CD8-positive, alpha-beta memory T cell (primary cell): ENCODE measurements at places on chromosomes 7 and 10.
A peak's percentile ranks its signal among the peaks of the same experiment; 100 is the strongest.

- DNase-seq, result no peak
These were observed 78.0 kb upstream of the TNS3 start for GRCh38 chr7:47659664-47660462.

- no peak for DNase-seq
These were observed 35.2 kb upstream of the GDF10 start for GRCh38 chr10:47264797-47265281.

- DNase-seq, result no peak
These were observed 822 bp downstream of the SHOC2 start for GRCh38 chr10:110919971-110920881.

GRCh38 chr7:140898786-140899536 is 25.8 kb downstream of the BRAF start:
- no peak for DNase-seq

- no peak for DNase-seq
These were observed 247.0 kb downstream of the STK31 start for GRCh38 chr7:23956772-23957576.

- DNase-seq, result no peak
These were observed 37.0 kb downstream of the TBC1D12 start for GRCh38 chr10:94439275-94439861.

GRCh38 chr10:53918755-53919154 is 882.3 kb downstream of the PCDH15 start:
- DNase-seq, result no peak

DNA sequence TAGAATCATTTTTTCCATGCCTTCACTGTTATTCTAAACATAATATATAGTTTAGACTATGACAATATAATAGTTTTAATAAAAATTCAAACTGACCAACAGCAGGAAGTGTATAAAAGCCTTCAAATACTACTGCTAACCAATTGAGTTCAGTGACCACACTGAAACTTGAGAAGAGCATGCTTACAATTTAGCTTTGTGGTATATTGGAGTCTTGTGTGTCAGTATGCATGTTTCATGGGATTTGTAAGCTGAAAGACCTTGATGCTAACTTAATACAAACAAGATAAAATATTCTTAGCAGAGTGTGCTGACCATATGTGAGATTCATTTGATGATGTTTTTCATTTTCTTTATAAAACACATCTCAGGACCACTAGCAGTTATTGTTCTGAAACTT is 395.5 kb downstream of the SUGCT start:
- no peak for DNase-seq

GRCh38 chr7:98376711-98377110 is 24.2 kb downstream of the BAIAP2L1 start:
- no peak for DNase-seq

GRCh38 chr7:99920149-99920548 is 819 bp upstream of the TRIM4 start:
- DNase-seq, result no peak

DNA sequence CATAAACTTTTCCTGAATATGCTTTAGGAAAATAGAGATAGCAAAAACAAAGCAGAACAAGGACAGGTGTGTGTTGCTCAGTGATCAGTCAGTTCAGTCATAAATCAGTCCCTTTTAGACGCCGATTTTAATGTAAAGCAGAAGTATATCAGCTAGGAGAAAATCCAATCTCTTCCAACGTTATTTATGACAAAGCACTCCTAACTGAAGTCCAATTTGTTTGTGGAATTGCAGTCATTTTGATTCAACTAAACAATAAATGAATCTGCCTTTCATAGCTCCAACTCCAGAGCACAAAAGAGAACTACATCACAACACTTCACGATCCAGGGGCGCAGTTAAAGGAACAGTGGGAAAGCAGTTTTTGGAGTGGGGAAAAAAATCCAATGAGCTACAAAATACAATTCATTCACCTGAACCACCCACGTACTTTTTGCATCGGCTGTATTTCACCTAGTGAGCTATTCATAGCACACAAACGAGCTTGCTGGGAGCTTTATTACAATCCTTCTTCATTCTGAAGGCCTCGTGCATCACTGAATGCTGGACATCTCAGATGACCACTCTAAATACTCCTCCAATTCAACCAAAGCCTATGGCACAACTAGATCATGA is 151.3 kb downstream of the LRRN3 start:
- DNase-seq, result no peak

GRCh38 chr7:41930538-41931262 is 227.8 kb upstream of the INHBA start:
- no peak for DNase-seq

DNA sequence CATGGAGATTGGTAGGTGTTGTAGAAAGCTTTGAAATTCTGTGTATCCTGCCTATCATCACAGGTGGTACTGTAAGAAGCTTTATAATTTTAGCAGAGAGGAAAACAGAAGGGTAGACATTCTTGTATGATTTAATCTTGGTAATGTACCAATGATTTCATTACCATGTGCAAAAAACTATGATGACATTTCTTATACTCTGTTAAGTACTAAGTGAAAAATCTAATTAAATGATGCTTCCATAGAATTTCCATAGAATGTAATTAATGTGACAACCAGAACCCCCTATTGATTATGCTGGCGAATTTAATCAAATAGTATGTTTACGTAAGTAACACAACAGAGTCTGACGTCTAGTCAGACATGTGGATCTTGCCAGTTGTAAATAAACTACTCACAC is 16.0 kb upstream of the RHOBTB1 start:
- DNase-seq, result no peak

DNA sequence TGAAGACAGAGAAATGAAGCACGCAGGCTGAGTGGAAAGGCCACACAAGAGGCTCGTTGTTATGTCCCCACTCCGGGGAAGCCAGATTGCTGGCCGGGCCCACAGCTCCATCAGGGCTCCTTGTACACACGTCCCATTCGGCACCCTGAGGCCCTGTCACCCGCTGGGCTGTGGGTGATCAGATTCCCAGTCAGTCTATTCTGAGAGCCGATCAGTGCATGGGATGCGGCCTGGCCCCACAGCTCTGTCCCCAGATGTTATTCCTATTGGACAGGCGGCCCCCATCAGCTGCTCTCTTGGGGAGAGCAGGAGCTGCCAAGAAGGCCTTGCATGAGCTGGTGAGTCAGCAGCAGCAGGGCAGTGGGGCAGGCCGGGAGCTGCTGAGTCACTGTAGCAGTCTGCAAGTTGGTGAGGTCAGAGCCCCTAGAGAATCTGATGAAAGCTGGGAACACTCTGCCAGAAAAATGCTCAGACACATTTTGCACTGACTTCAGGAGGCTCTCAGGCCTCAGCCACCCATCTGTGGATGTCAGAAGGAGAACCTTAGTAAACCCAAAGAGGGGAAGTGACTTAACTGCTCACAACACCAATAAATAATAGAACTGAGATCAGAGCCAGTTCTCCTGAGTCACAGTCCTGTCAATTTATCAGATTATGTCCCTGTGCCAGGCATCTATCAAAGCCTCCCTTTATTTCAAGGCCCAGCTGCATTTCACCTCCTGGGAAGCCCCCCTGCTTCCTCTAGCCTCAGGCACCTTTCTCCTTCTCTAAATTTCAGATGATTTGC is 9.4 kb upstream of the PSAP start:
- no peak for DNase-seq

- DNase-seq, result no peak
These were observed 38.3 kb downstream of the JAKMIP3 start for GRCh38 chr10:132104062-132104461.

GRCh38 chr10:110522365-110522988 is 24.8 kb downstream of the DUSP5 start:
- DNase-seq, result no peak

DNA sequence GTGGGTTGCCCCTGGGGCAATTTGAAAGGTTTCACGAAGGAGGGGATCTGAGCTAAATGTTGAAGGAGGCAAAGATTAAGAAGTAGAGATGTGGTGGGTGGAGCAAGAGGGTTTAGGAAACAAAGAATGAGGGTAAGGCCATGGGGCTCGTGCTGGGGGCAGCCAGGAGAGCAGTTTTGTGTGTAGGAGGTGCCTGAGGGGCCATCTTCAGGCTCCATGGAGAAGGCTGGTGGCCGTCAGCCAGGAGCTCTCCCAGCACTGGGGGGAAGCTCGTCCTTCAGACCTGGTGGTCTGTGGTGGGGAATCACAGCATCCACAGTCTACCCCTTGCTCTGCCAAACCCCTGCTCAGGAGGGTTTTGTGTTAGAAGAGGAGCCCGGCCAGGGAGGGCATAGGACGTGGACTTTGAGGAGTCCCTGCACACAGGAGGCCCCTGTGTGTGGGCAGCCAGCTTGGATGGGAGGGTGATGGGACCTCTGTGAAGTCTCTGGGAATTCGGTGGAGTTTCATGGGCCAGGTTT is 11.8 kb upstream of the CXCL12 start:
- no peak for DNase-seq

- no peak for DNase-seq
These were observed 48.7 kb upstream of the LOXL4 start for GRCh38 chr10:98316661-98317060.

GRCh38 chr7:118758582-118758981 is 534.1 kb downstream of the ANKRD7 start:
- no peak for DNase-seq

GRCh38 chr7:146575903-146576302 is 459.3 kb downstream of the CNTNAP2 start:
- DNase-seq, result no peak

DNA sequence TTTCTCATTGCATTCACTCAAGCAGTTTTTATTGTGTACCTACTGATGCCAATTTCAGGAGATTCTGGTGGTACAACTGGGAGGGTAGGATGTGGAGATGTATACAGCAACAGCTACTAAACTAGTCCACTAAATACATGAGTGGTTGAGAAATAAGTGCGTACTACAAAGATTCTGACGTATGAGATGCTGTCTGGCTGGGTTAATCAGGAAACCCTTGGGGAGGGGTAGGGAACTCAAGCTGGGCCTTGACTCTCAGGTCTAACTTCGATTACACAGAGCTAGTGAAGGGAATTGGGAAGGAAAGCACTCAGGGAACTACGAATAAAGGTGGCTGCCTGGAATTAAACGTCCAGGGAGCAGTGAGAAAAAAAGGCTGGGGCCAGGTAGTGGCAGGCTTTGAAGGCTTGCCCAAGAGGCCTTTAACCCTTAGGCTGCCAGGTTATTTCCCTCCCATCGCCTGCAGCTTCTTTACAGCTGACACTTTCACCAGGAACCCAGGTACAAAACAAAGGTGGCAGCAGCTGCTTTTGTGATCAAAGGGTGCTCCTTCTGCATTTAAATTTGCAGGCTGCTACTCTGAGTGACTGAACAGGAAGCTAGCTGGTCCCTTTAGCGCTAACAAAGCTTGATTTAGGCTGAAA is 3.2 kb downstream of the MMS19 start:
- DNase-seq, result peak; percentile 54

DNA sequence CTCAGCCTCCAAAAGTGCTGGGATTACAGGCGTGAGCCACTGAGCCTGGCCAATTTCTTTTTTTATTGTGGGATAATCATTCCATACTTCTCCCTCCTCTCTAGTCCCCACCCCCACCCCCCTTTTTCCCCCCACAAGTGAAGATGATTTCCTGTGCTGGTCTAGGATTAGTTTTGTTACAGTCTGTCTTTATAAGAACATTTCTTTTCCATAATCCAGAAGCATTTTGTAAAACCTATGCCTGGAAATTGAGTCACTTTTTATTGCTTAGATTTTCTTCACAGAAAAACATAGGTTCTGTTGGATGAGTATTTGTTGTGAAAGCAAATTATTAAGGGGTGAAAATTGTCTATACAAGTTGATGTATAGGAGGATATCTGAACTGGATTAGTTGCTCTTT is 98.9 kb downstream of the KAT6B start:
- no peak for DNase-seq

DNA sequence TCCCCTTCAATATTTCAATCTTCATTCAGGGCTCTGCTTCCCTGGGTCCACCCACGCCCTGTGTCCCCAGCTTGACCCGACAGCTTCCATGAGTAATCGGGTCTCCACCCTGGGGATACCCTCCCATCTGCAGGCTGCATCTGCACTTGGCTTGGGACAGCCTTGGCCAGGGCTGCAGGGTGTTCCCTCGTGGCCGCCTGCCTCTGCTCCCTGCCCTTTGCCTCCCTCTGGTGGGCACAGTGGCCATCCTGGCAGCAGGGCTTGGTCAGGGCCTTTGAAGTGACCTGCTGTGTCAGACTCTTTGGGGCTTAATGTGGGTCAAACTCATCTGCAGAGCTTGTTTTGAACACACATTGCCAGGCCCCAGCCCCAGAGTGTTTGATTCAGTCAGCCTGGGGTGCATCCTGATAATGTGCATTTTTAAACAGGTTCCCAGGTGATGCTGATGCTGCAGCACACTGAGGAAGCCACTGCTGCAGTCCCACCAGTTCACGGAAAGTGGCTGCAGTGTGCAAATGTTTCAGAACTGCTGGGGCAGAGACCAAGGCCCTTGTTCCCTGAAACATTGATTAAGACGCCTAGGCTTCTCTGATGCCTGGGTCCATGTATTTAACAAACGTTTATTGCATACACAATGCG is 80.7 kb upstream of the SEC61G start:
- no peak for DNase-seq

DNA sequence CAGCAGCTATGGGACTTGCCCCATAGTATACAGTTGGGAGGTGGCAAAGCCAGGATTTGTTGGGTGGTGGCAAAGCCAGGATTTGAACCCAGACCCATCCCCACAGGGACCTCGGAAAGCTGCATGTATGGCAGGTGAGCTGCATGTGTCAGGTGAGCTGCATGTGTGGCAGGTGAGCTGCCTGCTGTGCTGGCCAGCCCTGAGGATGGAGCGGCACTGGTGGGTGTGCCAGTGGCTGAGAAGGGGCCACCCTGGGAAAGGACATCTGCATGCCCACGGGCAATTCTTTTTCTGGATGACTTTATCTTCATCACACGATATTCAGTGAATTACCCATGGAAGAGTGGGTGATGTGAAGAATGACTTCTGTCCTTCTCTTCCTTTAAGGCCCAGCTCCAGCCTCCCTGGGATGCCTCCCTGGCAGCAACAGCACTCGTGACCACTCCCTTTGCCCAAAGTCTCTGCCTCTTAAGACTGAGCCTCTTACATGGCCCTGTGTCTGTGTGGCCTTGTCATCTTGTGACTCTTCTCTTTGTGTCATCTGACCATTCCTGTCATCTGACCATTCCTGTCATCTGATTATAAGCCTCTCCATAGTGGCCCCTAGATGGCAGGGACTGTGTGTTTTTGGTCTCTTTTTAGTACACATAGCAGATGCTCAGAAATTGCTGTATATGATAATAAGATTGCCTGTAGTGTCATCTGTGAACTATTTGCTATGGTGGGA is 25.0 kb downstream of the CLEC2L start:
- DNase-seq, result no peak

- no peak for DNase-seq
These were observed 102.0 kb upstream of the RPA3 start for GRCh38 chr7:7820409-7820808.

DNA sequence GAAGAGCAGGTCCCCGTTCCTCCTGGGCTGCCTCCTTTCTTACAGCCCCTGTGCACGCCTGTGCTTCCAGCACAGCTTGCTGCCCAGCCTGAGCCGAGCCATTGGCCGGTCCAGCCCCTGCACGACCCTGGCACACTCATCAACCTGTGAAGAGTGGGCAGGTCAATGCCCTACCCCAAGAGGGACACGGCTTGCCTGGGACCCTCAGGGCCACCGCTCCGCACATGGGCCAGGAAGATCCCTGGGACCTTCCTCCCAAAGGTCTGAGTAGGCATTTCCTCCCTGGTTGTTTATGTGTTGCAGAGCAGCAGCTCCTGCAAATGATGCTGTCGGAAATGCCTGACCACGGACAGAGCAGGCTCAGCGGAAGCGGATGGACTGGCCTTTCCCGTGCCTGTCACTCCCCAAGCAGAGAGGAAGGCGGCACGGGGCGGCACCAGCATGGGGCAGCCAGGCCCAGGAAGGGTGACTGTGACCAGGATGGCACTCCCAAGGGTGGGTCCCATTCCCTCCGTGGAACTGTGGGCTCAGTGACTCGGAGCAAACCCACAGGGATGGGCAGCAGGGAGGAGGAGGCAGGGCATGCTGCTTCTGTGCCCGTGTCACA is 252.5 kb downstream of the TNS3 start:
- DNase-seq, result no peak
